Stimulated activated CD4-positive, alpha-beta T cell treated with anti-CD3 and anti-CD28 coated beads, Interleukin-1b, Interleukin-23, amount 100 ng/mL, for 24 hours (primary cell): ENCODE measurements at places on chromosomes 3 and 15.

DNA sequence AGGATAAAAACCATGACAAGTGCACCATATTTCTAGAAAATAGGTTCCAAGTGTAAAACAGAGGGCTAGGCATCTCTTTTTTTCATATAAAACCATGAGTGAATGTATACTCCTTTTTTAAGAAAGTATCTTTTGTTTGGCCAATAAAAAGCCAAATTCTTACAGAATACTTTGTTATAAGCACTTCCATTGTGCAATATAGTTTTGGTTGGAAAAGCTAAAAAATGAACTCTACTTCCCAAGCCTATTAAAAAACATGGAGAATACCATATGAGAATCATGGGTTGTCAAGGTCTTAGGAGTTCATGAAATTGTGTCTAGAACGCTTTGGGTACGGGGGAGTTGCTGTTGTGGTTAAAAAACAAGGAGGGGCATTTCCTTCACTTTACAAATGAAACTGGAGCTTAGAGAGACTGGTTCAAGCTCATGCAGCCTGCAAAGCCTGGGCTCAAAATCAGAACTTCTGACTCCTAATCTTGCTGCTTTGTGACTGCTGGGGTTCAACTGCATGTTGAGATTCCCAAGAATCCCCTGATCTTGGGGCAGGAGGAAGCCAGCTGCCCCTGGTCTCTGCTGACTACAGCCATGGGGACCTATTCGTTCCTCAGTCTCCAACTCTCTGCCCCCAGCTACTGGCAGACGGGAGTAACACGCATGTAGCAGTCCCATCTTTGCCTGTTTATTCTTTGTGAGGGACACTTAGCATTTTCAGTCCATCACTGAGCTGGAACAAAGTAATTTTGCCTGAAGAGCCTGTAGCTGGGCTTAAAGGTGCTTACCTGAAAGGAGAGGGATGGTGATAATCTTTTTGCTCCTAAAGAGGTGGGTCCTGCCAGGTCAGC lies 229.1 kb downstream of the CHST2 start:
- DNase-seq = no peak

- DNase-seq = no peak
These were observed 91.5 kb upstream of the RAP2B start for GRCh38 chr3:153070511-153070868.

- DNase-seq = no peak
These were observed 88.0 kb downstream of the GABRG3 start for GRCh38 chr15:27058939-27059338.

DNA sequence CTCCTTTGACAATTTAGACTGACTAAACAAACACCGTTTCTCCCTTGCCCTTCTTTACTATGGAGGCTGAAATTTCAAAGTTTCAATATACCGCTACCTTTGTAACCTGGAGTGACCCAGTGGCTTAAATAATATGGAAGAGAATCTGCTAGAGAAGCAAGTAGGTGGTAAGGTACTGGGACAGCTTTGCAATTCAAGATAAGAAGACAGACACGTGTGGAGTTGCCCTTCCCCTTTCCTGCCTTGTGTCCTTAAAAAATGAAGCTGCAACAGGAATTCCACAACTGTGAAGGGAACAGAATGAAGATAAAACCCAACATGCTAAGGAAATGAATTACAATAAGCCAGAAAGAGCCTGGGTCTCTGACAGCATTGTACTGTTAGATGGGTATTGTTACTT lies 26.4 kb downstream of the CBLB start:
- no peak for DNase-seq

- DNase-seq = no peak
These were observed 187.8 kb downstream of the UBE3A start for GRCh38 chr15:25250906-25251622.

DNA sequence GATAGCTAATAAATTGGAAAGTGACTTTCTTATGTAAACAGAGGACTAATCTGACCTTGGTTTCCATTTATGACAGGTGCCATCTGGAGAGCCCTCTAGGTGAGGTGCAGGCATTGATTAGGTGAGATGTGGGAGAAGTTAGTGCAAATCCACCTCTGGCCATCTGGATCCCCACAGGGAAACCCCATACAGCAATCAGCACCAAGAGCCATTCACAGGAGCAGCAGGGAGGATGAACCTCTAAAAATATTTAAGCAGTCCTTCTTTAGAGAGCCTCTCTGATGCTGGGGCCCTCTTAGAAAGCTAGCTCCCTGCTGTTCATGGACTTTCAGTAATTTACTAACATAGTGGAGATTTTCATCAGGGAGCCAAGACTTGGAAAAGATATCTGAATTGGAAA lies 69.3 kb downstream of the CLSTN2 start:
- DNase-seq = no peak

DNA sequence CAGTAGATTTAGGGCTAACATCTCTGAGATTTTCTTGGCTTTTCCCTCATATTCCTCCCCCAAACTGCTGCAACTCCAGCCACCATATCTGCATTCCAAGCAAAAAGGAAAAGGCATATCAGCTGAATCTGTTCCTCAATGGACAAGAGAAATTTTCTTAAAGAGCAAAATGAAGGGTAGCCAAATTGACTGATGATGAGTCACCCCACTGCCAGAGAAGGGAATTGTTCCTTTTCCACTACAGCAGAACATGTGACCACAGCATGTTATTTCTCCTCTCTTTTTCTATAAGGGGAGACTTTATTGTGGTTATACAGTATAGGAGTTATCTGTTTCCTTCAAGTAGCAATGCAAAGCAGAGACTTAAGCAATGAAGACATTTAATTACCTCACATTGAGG lies 172.5 kb downstream of the MTHFS start:
- no peak for DNase-seq

GRCh38 chr15:99436542-99437314 lies 129.1 kb upstream of the MEF2A start:
- no peak for DNase-seq

GRCh38 chr15:51874751-51875644 lies 45.5 kb downstream of the TMOD3 start:
- DNase-seq = no peak

- DNase-seq = no peak
These were observed 613.4 kb downstream of the ZPLD1 start for GRCh38 chr3:103048068-103048722.

- DNase-seq = no peak
These were observed 490 bp upstream of the ALAS1 start for GRCh38 chr3:52197499-52197841.

DNA sequence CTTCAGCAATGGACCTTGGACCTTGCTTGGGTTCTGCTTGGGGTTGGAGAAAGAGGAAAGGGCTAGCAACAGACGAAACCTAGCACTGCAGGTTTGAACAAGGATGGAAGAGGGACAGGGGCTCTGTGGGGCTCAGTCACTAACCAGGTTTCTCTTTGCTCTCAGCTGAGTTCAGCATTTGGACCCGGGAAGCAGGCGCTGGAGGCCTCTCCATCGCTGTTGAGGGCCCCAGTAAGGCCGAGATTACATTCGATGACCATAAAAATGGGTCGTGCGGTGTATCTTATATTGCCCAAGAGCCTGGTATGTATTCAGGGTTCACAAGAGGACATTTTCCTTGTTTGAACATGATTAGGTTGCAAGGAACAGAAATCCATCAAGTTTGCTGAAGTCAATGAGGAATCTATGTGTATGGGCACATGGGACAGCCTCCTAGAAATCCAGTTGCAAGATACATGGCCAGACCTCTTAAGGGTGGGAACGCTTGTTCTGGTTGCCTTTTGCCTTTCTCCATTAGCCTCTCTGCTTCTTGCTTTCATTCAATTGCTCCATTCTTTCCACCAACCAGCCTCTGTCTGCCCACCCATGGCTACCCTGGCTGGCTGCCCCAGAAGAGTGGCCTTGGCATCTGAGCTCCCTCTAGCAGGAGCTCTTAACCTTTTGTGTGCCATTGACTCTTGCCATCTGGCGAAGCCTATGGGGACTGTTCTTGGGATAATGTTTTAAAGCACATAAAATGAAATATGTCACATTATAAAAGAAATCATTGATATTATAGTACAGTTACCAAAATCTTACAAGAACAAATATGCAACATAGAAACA lies 55.9 kb downstream of the DNASE1L3 start:
- DNase-seq = no peak

GRCh38 chr3:160956785-160957184 lies 148.4 kb downstream of the B3GALNT1 start:
- DNase-seq = no peak

- no peak for DNase-seq
These were observed 25.0 kb upstream of the SEC13 start for GRCh38 chr3:10345911-10346310.

DNA sequence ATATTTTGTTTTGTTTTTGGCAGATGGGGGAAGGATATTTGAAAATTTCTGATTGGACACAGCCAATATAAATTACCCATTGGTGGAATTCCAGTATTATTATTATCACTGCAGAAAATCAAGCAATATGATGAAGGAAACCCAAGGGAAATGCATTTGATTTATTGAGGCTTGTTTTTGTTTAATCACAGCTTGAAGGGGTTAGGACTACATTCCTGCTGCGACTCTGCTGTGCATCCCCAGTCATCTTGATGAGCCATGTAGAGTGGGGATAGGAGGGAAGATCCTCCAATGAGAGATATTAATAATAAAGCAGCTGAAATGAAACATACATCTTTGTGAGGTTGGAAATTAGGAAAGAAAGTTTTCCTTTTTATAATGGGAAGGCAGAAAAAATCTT lies 208.6 kb downstream of the GAP43 start:
- DNase-seq = no peak

DNA sequence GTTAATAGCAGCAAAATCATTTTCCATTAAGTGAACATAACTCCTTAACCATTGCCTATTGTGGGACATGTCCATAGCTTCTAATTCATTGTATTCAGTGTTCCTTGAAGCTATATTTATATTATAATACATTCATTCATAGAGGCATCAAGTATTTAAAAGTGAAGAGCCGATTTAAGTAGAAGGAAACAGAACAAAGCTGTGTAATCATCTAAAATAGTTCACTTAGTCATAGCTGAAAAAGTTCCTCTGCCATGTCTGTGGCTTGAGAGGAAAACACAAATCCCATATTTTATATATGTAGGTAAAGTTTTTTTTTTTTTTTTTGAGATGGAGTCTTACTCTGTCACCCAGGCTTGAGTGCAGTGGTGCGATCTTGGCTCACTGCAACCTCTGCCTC lies 54.5 kb downstream of the TMEM108 start:
- DNase-seq = no peak

- DNase-seq = no peak
These were observed 395.4 kb upstream of the ADAMTS9 start for GRCh38 chr3:65083240-65083639.

- no peak for DNase-seq
These were observed 46.2 kb downstream of the NRG4 start for GRCh38 chr15:75966073-75966472.

- DNase-seq = no peak
These were observed 79.3 kb downstream of the EOMES start for GRCh38 chr3:27642796-27643195.

DNA sequence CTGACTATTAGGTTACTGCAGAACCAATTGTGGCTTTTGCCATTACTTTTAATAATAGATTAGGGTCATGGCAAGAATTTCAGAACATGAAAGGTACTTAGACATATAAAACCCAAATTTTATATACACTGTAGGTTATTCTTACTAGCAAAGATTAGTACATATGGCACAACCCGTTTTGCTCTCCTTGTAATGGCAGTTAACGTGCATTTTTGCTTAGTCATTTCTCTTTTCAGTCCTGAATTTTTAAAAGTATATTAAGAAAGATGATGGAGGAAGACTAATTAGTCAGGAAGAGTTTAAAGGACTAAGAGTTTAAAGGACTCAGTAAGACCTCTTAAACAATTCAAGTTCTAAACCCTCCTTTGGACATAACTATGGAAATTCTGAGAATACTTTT lies 114.0 kb downstream of the PEAK1 start:
- DNase-seq = no peak

DNA sequence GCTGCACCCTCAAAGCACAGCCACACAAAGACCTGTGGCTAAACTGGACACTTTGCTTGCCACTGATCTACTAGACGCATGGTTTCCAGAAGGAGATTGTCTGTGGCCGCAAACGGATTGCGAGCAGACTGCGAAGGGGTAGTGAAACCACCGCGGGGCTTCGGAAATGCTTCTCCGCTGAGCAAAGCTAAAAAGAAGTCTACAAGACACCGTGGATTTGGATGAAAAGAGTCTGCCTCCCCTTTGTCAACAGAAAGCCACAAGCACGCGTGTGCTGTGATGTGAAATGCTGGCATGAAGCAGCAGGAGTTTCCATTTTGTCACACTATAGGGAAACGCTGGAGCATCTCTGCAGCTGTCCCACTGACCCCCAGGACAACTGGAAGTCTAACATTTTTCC lies 63.0 kb downstream of the TMEM44 start:
- no peak for DNase-seq

GRCh38 chr3:71269906-71270305 lies 313.6 kb downstream of the FOXP1 start:
- no peak for DNase-seq

DNA sequence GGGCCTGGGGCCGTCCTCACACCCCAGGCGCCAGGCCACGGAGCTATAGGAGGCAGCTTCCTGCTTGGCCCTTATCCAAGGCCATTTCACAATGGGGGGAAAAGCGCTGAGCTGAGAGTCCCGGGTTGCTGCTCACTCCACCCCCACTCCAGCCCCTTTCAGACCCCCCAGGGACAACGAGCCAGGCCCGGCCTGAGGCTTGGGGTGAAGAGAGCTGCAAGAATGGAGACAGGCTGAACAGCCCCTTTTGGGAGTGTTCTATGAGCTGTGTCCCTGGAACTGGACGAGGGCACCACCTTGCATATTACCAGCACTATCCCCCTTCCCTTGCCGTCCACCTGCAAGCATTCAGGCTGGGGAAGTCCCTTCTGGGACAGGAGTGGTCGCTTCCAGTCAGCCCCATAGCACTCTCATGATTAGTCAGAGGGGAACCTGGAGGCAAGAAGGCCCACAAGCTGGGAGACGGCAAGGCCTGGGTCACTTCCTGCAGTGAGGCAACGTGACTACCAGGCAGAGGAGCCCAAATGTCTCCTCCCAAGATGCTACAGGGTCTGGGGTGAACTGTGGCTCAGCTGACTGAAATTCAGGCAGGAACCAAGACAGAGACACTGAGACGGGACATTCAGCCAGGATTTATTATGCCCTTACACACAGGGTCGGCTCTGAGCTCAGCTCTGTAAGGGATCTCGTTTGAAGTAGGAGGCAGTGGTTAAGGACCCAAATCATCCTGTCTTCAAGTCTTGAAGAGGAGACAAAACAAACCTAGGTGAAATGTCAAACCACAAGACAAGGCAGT lies 8.6 kb upstream of the SRP14 start:
- peak; percentile 64 for DNase-seq

- DNase-seq = no peak
These were observed 21.7 kb downstream of the DAZL start for GRCh38 chr3:16583551-16583950.

- no peak for DNase-seq
These were observed 54.1 kb upstream of the ANP32A start for GRCh38 chr15:68874788-68875187.
